ENCODE measurements at places on chromosomes 16 and 17.

- no peak for DNase-seq
Observed at GRCh38 chr16:23931199-23931598, 95.4 kb downstream of the PRKCB start.

GRCh38 chr17:50347117-50347893 is 1.4 kb downstream of the XYLT2 start:
- no peak for DNase-seq

- no peak for DNase-seq
Observed at GRCh38 chr17:40459636-40460603, 16.7 kb downstream of the IGFBP4 start.

- DNase-seq: no peak
Observed at GRCh38 chr17:50844117-50844700, 8.8 kb downstream of the WFIKKN2 start.

DNA sequence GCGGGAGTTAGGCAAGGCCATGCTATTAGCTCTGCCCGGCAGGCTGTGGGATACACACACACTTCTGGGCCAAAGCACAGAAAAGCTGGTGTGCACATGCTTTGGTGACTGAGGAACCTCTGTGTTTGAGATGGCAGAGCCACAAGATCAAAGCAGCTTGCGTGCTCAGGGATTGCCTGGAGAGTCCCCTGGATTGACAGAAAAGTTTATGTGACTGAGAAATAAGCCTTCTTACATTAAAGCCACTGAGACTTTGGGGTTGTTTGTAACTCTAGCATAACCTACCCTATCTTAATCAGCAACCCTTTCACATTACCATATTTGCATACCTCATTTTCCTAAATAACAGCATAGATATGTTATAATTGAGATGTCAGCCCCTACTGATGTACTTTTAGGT is 69.3 kb downstream of the MYO1D start:
- no peak for DNase-seq

Measured in liver (tissue), 10 donors.